Tracheal epithelial cell (primary cell): ENCODE measurements at places on chromosomes 5 and 9. TPM values are rescaled to one million over a fixed set of nuclear protein-coding genes. Genes with fewer than 3 reads are reported as not detected.

STC2 gene
- 130 and 235 TPM in 2 replicates for total RNA-seq

DMRT3 gene
- not detected in 2 replicates for total RNA-seq

ARID3C gene
- 0.48 and 0.64 TPM in 2 replicates for total RNA-seq

ADRB2 gene
- total RNA-seq, result 13.6 and 42.4 TPM in 2 replicates

PCA3 gene
- not detected in 2 replicates for total RNA-seq

TMOD1 gene
- 0.48 TPM in 1 of 2 replicates, not detected in the other for total RNA-seq

PCDHA1 gene
- not detected in 2 replicates for total RNA-seq

BAAT gene
- 0.24 TPM in 1 of 2 replicates, not detected in the other for total RNA-seq

SLC22A5 gene
- total RNA-seq, result 7.7 and 12.5 TPM in 2 replicates

SLC34A3 gene
- not detected in 2 replicates for total RNA-seq
